Urinary bladder (tissue), 4 donors: ENCODE measurements at places on chromosomes 1 and 21. TPM values are rescaled to one million over a fixed set of nuclear protein-coding genes. Genes with fewer than 3 reads are reported as not detected.
A peak's percentile ranks its signal among the peaks of the same experiment; 100 is the strongest.

Gene KMO
- 0.35 TPM for polyA plus RNA-seq

Gene C1orf146
- polyA plus RNA-seq = not detected

Gene DVL1
- 69.0 TPM for polyA plus RNA-seq

Gene UBXN10
- 3.2 TPM for polyA plus RNA-seq

Gene KCNA3
- 0.37 TPM for polyA plus RNA-seq

Gene TMEM52
- polyA plus RNA-seq = 1.0 TPM

Gene PTPRC
- polyA plus RNA-seq = 9.6 TPM

Gene NBPF6
- not detected for polyA plus RNA-seq

Gene PLEKHM2
- 53.5 TPM for polyA plus RNA-seq

Gene MAP10
- polyA plus RNA-seq = 2.4 TPM

Gene SLC6A17
- polyA plus RNA-seq = 0.10 TPM

Gene ZNF683
- 0.19 TPM for polyA plus RNA-seq

Gene RGS8
- 0.03 TPM for polyA plus RNA-seq

Gene ETNK2
- polyA plus RNA-seq = 25.8 TPM

Gene FAM177B
- 0.41 TPM for polyA plus RNA-seq

Gene FALEC
- 0.47 TPM for polyA plus RNA-seq

Gene SELE
- polyA plus RNA-seq = 5.8 TPM

Gene MYBPH
- not detected for polyA plus RNA-seq

Gene ACOT11
- 5.9 TPM for polyA plus RNA-seq

DNA sequence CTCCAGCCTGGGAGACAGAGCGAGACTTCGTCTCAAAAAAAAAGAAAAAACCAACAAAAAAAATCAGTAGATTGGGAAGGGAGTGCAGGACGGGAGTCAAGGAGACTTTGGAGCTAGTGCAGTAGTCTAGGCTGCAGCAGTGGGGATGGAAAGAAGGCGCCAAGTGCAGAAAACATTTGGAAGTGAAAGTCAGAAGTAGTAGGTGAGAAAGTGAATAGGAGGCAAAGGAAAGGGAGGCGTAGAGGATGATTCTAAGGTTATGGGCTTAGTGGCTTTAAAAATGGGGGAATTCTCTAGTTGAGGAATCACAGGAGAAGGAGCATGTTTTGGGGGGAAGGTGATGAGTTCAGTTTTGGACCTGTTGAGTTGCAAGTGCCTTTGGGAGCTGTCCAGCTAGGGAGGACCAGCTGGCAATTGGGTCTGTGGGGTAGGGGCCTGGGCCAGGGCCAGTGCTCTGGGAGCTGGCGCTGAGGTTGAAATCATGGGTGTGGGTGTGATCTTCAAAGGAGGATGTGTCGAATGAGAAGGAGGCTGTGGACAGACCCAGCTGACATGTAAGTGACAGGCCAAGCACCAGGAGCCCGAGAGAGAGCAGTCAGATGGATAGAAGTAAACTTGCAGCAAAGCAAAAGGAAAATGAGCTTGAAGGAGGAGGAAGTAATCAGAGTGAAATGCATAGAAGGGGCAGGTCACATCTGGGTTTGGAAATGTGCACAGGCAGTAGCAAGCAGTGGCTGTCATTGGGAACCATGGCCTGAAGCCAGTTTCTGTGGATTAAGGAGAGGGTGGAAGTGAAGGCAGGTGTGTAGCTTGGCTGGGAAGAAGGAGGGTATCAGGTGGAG is 15.8 kb downstream of the TMCC2 start:
- DNase-seq = no peak

- DNase-seq = no peak
Measured at GRCh38 chr1:214640431-214641213, 37.6 kb downstream of the CENPF start.

- DNase-seq = no peak
Measured at GRCh38 chr1:23799255-23799569, 1.3 kb downstream of the GALE start.

DNA sequence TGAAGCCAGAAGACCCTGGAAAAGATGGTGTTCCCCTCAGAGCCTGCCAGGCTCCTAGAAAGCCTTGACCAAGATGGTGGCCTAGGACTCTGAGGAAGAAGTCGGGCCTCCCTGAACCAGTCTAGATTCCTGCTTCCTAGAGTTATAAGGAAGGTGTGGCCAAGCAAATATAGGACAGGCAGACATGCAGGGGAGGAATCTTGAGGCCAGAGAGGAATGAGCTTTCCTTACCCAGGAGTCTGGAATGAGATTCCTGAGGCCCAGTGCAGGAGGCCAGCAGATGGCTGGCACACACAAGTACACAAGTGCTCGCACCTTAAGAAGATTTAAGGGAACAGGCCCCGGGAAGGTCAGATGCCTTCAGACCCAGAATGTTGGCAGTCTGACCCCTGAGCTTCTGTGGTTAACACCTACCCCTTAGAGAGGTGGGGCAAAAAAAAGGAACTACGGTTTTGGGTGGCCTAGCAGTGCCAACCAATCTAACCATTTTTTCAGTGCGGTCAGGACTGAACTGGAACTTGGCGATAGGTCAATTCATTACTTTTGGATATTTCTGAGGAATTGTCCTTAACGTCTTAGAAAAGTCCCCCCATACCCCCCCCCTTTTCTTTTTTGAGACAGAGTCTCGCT is 73.3 kb downstream of the MDM4 start:
- DNase-seq = no peak

DNA sequence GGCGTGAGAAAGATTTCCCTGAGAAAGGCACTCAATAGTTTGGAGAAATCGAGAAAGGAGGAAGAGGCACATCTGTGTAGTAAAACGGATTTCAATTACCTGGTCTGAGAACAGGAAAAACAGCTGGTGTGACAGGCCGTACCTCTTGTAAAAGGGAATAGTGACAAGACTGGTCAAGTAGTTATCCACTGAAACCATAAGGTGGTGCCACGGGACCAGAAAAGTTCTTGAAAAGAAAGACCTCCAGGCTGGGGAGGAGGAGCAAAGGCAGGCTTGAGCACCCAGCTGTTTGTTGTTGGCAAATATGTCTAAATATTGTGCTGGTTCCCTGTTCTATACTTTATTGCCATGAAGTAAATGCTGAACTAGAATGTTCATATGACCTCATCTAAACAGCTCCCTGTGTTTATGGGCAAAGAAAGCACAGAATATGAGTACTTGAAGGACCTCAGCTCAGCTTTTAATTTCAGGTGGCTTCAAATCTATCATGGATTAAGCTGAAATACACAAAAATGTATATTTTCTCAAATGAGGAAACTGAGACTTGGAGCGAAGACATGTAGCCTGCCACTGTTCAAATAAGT is 4.0 kb downstream of the HAO2 start:
- peak; percentile 67 for DNase-seq

GRCh38 chr1:118987468-118988185 is 516 bp downstream of the TBX15 start:
- no peak for DNase-seq

DNA sequence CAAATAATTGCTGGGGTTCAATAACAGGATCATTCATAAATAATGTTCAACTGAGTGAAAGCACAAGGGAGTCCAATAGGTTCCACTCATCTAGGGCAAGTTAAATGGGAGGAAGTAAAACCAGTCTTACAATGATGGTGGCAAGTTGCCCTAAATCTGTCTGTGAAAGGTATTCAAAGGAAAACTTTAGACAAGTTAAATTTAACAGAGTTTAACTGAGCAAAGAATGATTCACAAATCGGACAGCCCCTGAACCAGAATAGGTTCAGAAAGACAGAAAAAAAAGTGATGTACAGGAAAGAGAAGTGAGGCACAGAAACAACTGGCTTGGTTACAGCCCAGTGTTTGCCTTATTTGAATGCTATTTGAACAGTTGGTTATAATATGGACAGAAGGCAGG is 183.5 kb upstream of the ADGRL4 start:
- no peak for DNase-seq

GRCh38 chr1:159996653-159997052 is 35.1 kb downstream of the PIGM start:
- DNase-seq = no peak

DNA sequence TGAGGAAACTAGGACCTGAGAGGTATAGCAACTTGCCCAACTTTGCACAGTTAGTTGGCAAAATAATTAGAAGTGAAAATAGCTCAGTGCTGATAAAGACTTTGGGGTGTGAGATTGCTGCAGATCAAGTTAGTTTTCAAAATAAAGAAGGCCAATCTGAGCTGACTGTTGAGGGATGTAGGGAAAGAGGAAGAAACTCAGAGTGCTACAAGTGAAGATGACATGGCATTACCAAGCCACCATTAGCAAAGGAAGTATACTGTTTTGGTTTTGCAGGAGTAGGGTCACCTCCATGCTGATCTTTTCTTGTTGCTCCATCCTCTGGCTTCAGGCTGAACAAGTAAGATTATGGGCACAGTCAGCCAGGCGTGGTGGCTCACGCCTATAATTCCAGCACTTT is 78.7 kb upstream of the ADAM30 start:
- no peak for DNase-seq

GRCh38 chr1:2289607-2290006 is 61.5 kb downstream of the SKI start:
- DNase-seq = no peak

DNA sequence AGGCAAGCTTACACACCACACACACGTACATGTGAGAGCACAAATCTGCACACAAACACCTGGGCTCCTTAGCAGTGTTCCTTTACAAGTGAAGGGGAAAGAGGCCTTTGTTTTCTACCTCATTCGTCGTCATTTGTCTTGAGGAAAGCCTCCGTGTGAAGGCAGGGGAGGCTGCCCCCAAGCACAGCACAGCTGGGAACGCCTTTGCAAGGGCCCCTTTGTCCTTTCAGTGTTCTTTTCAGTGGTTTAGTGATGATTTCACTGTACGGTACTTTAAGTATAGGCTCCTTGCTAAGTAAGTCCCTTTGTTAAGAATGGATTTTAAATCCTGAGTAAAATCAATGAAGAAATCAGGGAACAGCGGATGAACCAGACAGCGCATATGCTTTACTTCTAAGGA is 94.1 kb downstream of the PGBD5 start:
- DNase-seq = no peak

GRCh38 chr1:187264995-187265602 is 436.4 kb downstream of the PLA2G4A start:
- peak; percentile 53 for DNase-seq

GRCh38 chr1:92538048-92538412 is 51.3 kb upstream of the GFI1 start:
- no peak for DNase-seq

DNA sequence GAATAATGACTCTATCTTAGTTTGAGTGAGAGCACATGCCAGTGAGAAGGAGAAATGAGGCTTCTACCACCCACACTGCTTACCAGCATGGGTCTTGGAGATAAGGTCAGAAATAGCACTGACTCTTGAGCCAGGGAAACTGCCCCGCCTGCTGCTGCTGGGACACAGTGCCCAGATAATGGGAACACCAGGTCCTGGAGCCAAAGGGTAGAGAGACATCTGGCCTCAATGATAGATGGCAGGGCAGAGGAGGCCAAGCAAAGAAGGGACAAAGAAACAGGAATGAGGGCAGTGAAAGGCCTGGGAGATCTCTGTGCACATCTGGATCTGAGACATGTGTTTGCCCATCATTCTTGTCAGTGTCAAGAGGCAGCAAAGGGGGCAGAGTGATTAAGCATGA is 97.4 kb downstream of the MIS18A start:
- DNase-seq = no peak

- peak; percentile 10 for DNase-seq
Measured at GRCh38 chr1:235253219-235253962, 74.6 kb downstream of the ARID4B start.

- DNase-seq = no peak
Measured at GRCh38 chr1:241891296-241891695, 43.3 kb downstream of the EXO1 start.

DNA sequence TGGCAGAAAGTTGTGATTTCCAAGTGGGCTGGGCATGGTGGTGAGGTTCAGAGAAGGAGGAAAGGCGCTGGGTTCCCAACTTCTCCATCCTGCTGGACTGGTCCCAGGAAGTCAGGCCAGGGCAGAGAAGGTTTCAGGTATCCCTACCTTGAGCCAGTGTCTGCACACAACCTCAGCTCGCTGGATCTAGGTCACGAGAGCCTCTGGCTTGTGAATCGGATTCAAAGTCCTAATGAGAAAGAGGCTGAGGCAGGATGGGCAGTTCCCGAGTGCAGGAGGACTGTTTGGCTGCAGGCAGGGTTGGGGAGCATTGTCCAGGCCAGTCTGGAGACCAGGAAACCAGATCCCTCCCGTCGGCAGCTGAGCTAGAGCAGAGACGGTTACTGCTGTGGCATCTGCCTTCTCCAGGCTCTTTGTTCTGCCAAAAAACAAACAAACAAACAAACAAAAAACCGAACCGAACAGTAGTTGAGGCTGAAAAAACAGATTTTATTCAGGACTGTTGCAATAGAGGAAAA is 19.5 kb upstream of the IGSF21 start:
- no peak for DNase-seq

- no peak for DNase-seq
Measured at GRCh38 chr1:41161846-41162245, 80.3 kb downstream of the SCMH1 start.

- no peak for DNase-seq
Measured at GRCh38 chr1:248820041-248820585, 5.6 kb downstream of the SH3BP5L start.

DNA sequence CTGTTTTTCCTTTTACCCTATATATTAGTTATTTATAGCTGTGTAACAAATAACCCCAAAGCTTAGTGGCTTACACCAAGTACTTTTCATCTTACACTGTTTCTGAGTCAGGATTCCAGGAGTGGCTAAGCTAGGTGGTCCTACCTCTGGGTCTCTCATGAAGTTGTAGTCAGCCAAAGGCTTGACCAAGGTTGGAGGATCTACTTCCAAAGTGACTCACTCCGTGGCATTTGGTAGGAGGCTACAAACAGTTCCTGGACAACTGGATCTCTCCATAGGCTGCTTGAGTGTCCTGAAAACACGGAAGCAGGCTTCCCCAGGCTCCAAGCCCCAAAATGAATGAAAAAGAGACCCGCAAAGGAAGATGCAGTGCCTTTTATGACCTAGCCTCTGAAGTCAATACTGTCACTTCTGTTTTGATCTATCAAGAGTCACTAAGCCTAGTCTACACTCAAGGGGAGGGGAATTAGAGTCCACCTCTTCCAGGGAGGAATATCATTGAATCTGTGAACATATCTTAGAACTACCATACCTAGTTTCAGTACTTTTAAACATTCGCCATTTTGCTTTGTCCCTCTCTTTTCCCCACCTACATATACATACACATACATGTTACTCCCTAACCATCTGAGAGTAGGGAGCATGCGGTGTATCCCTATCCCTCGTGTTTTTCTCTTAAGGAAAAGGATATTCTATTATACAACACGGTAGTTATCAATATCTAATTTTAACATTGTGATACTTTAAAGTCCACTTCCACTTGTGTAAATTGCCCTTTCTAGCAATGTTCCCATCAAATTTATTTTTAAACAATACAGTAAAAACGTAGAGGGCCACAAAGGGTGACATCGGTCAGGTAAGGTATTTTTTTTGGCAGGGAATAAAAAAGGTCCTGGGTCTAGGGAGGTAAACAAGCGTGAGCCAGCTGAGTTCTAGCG is 67.2 kb downstream of the SLC35A3 start:
- no peak for DNase-seq

GRCh38 chr1:10232163-10232562 is 21.8 kb downstream of the KIF1B start:
- no peak for DNase-seq
